ENCODE measurements at places on chromosomes 4 and X.
A peak's percentile ranks its signal among the peaks of the same experiment; 100 is the strongest.

DNA sequence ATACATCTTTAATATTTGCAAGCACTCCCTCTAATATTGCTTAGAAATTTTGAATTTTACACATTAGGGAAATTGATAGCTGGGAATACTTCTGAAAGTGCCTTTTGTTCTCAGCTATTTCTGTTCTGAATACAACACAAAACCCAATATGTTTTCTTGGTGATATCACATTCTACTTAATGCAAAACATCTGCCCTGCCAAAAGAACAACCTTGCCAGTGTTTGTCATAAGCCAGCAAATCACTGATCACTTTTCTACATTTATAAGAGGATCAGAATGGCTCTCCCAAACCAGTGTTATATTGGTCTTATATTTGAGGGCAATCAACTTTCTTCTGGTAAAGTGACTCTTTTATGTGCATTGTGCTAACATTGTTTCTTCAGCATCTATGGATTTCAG lies 126.8 kb upstream of the APOOL start:
- DNase-seq: no peak

GRCh38 chrX:8971116-8971515 lies 62.8 kb downstream of the FAM9B start:
- DNase-seq: no peak

GRCh38 chr4:71288875-71289274 lies 49.9 kb upstream of the SLC4A4 start:
- DNase-seq: no peak

GRCh38 chr4:167003326-167003725 lies 231.0 kb downstream of the SPOCK3 start:
- DNase-seq: no peak

DNA sequence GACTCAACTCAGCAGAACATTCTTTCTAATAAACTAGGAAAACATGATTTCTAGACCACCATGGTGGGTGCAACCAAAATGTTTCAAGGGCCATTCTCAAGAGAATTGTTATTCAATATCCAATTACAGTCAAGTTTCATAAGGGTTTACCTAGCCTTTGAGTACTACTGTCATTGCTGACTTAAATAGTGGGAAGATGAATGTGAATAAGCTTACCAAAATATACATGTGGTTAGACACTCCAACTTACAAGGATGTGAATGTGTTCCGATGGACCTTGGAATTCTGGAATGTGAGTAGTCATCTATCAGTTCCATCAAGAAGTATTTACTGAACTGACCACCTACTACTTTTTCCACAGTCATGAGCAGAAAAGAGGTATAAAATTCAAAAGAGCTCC lies 16.9 kb downstream of the SH3RF1 start:
- no peak for DNase-seq

DNA sequence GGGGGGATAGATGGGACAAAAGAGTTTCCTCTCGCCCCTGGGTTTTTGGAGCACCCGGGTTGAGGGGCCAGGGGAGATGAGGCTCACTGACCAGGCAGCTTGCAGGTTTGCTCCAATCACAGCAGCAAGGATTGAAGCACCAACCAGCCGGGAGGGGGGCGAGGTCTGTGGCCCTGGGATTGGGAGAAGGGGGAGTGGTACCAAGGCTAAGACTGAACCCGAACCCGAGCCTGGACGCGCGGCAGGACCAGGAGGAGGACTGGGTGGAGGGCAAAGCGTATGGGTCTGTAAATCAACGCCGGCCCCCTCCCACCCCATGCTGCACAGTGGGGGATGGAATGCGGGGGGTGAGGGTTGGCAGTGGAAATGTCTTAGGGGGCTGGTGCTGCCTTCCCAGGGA lies 3.5 kb downstream of the SOX3 start:
- DNase-seq: no peak

DNA sequence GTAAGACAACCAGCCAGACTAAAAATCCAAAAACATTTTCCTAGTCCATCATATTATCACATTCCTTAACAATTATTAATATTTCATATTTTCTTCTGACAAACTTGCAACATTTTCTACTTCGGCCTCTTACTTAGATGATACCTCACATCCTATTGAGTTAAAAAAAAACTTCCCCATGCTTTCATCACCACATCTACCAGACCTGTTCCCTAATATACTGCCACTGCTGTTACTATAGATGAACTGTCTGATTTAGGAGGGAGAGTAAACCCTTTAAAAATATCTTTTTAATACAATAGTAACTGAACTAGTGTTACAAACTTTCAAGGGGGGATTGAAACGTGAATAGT lies 1.5 kb downstream of the FAM200B start:
- no peak for DNase-seq

- DNase-seq: no peak
These were observed 16.0 kb downstream of the DIAPH2 start for GRCh38 chrX:96700625-96701024.

DNA sequence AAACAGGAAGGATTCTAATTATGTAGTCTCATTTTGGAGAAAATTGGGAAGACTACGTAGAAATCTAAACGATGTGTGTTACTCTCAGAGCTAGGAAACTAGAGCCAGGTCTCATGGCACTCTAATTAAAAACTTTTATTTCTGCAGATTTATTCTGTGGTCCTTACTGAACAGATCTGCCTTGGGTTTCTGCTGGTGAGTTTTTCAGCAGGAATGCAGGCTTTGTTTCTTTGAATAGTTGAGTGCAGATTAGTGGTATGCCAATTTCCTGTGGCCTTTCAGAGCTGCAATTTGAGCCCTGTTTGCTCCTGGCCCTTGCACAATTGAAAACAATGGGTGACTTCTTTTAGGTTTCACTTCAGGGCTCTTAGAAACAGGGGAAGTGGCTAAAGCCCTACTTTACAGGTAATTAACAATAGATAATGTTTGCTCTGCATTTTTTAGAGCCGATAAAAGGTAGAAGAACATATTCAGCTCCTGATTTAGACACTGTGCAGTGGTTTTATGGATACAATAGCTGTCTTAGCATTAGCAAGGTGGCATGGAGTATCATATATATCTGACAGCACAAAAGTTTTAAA lies 21.8 kb downstream of the SPRY1 start:
- no peak for DNase-seq

DNA sequence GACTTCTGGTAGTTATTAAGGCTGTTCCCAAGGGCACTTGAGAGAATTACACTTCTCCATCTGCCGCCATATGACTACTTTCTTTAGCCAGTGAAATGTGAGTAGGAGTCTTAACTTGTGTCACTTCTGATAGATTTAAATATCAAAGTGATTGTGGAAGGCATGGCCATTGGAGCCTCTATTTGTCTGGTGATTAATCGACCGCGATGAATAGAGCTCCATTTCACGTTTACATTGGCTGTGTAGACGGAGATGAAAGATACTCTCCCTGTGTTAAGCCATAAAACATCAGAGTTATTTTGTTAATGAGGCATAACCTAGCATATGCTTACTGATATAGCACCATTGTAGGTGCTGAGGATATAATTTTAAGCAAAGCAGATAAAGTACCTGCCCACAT lies 852.4 kb downstream of the CCSER1 start:
- DNase-seq: no peak

DNA sequence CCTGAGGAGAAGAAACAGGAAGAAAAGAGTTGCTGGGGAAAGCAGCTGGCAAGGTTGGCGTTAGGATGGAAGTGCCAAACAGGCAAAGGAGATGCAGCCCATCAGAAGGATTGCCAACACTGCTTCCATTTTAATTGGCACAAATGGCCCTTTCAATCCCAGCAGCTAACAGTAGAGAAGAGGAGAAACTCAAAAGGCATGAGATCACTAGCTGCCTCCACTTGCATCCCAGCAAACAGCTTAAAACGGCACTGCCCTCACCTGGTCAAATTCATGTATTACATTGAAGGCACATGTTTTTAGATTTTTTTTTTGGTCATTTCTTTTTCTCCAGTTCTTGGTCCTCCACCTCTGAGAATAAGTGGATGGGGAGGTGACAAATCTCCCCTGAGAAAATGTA lies 14.9 kb upstream of the LOC101059915 start:
- peak; percentile 67 for DNase-seq

DNA sequence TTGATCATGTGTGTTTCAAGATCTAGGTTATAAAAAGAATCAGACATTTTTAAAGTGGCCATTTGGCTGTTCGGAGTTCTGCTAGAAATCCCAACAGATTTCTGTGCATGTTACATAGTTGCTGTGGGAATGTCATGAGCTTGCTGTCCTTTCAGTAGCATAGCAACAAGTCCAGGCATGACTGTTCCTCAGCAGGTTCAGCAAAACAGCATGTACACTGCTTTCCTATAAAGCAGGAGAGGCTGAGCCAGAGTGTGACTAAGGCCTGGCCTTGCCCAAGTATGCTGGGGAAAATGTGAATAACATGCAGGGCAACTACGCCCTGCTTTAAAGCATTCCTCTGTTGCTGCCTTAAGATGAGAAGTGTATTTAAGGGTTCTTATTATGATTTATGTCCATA lies 217.1 kb upstream of the SMIM31 start:
- no peak for DNase-seq

GRCh38 chr4:140609548-140610425 lies 41.0 kb upstream of the UCP1 start:
- DNase-seq: no peak

DNA sequence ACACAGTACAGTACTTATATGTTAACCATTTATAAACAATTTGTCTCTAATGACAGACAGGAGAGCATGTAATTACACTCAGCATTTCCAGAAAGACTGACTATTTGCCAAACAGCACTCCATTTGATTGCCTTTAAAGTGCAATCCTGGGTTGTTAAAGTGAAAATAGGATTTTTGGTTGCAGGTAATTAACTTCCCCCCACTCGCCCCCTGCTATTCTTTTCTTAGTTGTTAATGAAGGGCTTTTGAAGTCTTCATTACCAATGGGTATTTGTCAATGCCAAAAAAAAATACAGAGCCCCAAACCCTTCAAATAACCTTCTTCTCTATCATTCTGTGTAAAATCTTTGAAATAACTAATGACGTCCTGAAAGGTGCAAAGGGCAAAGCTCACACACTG lies 825.6 kb downstream of the STPG2 start:
- no peak for DNase-seq

DNA sequence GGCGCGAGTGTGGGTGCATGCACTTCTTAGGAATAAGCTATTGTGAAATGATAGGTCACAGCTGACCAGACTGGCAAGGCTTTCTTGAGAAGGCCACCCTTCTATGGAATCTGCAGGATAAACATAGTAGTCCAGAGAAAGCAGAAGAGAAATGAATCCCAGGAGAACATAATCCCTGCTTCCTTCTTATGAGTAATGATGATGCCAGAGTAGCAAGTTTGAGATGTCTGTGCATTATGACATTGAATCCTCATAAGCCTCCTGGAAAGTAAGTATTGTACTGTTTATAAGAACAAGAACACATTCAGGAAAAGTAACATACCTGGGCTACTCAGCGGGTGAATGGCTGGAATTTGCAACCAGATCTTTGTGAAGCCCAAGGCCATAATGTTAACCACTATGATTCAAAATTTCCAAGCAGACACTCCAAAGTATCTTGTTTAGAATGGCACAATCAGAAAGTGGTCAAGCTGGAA lies 272.1 kb upstream of the HS3ST1 start:
- DNase-seq: no peak

GRCh38 chr4:157048248-157048647 lies 27.7 kb upstream of the GLRB start:
- DNase-seq: no peak

GRCh38 chr4:161132715-161133425 lies 1030.9 kb downstream of the FSTL5 start:
- no peak for DNase-seq

DNA sequence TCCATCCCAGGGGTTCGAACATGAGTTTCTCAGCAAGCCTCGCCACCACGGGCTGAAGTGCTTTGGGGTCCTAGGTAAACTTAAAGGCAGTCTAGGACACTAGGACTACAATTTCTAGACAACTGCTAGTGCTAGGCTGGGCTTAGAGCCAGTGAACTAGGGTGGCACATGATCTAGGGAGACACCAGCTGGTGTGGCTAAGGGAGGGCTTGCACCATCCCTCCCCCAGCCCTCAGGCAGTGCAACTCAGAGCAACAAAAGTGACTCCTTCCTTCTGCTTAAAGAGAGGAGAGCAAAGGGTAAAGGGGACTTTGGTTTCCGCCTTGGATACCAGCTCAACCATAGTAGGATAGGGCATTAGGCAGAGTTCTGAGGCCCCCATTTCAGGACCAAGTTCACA lies 162.5 kb upstream of the AFF2 start:
- no peak for DNase-seq

DNA sequence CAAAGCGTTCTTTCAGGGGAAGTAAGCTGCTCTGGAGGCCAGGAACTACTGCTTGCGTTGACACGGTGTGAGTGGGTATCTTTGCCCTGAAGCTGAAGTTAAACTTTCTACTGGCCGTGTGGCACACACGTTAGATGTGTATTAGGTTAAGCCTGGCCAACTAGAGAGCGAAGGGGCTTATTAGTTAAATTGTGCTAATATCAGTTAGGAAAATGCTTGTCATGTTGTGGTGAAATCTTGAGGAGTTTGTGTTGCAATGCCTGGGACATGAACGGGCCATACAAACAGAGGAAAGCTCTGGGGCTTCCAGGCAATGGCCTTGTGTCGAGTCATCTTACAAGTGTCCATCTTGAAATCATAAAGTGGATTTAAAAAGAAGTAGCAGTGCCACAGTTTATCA lies 62.6 kb downstream of the NSUN7 start:
- DNase-seq: no peak

DNA sequence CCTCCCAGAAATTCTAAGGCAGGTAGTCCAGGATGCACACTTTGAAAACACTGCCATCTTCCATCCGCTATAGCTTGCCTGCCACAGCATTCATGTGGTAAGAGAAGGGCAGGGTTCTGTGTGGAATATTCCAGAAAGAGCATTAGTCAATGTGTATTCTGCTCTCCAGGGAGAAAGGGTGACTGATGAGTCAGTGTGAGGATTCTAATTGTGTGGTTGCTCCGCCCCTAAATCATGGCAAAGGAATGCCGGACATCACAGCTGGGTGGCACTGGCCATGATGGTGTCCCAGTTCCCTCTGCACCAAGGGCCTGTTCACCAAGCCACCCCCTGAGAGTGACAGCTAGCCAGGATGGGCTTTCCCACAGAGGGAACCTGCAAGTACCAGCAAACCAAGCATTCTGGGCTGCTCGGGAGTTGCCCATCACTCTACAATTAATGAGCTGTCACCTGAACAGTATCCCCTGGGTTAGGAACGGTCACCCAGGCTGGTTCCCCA lies 9.5 kb downstream of the IDS start:
- no peak for DNase-seq
